Vagina (tissue), 2 donors: ENCODE measurements at places on chromosomes 2 and 18.

GRCh38 chr2:226799211-226799975, at the start of gene IRS1:
Gene IRS1, minus strand, starts transcription at chr2:226799820. Its CDS starts 1,082 bp downstream, at chr2:226798738.
- peak within 1 kb of the TSS; percentile 85 for H3K4me3 ChIP-seq
- peak within 1 kb of the TSS; percentile 95 for H3K27ac ChIP-seq
- H3K27me3 ChIP-seq = no peaks in the 10 kb centered on the region
- no peaks in the 10 kb centered on the region for H3K36me3 ChIP-seq
- peak; percentile 88 for DNase-seq
- peaks cover 57% of the 10 kb centered on the region for H3K4me1 ChIP-seq

- H3K27me3 ChIP-seq = no peaks in the 10 kb centered on the region
- no peak for DNase-seq
- H3K27ac ChIP-seq = no peak overlapping the region
- peaks cover under 1% of the 10 kb centered on the region for H3K4me1 ChIP-seq
- H3K4me3 ChIP-seq = no peak overlapping the region
- H3K36me3 ChIP-seq = no peaks in the 10 kb centered on the region
Measured at GRCh38 chr2:29767606-29768335, 153.6 kb downstream of the ALK start.

GRCh38 chr2:172560721-172561120, 4.8 kb downstream of the PDK1 start:
- H3K27ac ChIP-seq = no peak overlapping the region
- no peaks in the 10 kb centered on the region for H3K27me3 ChIP-seq
- H3K36me3 ChIP-seq = no peaks in the 10 kb centered on the region
- peaks cover 18% of the 10 kb centered on the region for H3K4me1 ChIP-seq
- no peak for DNase-seq
- no peak overlapping the region for H3K4me3 ChIP-seq

DNA sequence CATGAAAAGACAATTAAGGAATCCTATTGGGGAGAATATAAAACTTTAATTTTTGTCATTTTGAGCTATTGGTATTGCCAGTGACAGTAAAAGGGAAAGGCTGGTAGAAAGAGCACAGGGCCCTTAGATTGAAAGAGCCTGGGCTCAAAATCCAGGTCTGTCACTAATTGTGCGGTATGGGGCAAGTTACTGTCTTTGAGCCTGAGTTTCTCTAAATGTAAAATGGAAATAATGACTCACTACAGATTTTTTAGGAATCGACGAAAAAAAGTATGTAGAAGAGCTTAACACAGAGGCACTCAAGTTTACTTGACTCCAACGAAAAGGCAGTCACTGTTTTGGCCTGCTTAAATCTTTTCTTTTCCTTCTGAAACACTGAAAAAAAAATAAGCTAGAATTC, 7.0 kb downstream of the NDUFV2 start:
- H3K27me3 ChIP-seq = no peaks in the 10 kb centered on the region
- no peak for DNase-seq
- H3K4me1 ChIP-seq = peaks cover 83% of the 10 kb centered on the region
- no peak overlapping the region for H3K4me3 ChIP-seq
- H3K27ac ChIP-seq = peak overlapping the region; percentile 18
